ENCODE measurements at places on chromosomes 6 and 20. TPM values are rescaled to one million over a fixed set of nuclear protein-coding genes. Genes with fewer than 3 reads are reported as not detected.

SOBP gene
- total RNA-seq, result 0.05 TPM

C6orf132 gene
- total RNA-seq, result 0.17 TPM

HTR1E gene
- not detected for total RNA-seq

DEF6 gene
- total RNA-seq, result 82.3 TPM

OR2J3 gene
- not detected for total RNA-seq

KCNQ2 gene
- total RNA-seq, result not detected

RSPH3 gene
- total RNA-seq, result 2.4 TPM

TNFRSF6B gene
- not detected for total RNA-seq

PPP1R11 gene
- total RNA-seq, result 82.0 TPM

SLC35D3 gene
- not detected for total RNA-seq

HUS1B gene
- total RNA-seq, result 7.8 TPM

PDE7B gene
- 0.14 TPM for total RNA-seq

PPP1R3G gene
- total RNA-seq, result 0.05 TPM

RANBP9 gene
- 49.2 TPM for total RNA-seq

SOX18 gene
- total RNA-seq, result not detected

VGLL2 gene
- total RNA-seq, result not detected

LST1 gene
- total RNA-seq, result 15.5 TPM

IMPG1 gene
- not detected for total RNA-seq

UTRN gene
- total RNA-seq, result 219 TPM

TTBK1 gene
- total RNA-seq, result 0.81 TPM

FAM110A gene
- 58.2 TPM for total RNA-seq

KCNQ5 gene
- 13.3 TPM for total RNA-seq

TAP2 gene
- 220 TPM for total RNA-seq

PI16 gene
- not detected for total RNA-seq

CDH4 gene
- not detected for total RNA-seq

RIPOR2 gene
- 88.4 TPM for total RNA-seq

PAX1 gene
- not detected for total RNA-seq

SGK2 gene
- total RNA-seq, result 0.57 TPM

RSPH4A gene
- 0.24 TPM for total RNA-seq

OR2H2 gene
- total RNA-seq, result not detected

SLC17A1 gene
- total RNA-seq, result not detected

VSX1 gene
- not detected for total RNA-seq

COL21A1 gene
- total RNA-seq, result not detected

TSBP1 gene
- total RNA-seq, result not detected

FAM83C gene
- total RNA-seq, result not detected

NRSN2 gene
- 3.6 TPM for total RNA-seq

RNF8 gene
- 27.3 TPM for total RNA-seq

DZANK1 gene
- total RNA-seq, result 6.5 TPM

ZSCAN9 gene
- 13.1 TPM for total RNA-seq

CD83 gene
- total RNA-seq, result 124 TPM

SAPCD1 gene
- 9.2 TPM for total RNA-seq

HCRTR2 gene
- not detected for total RNA-seq

BTN1A1 gene
- not detected for total RNA-seq

PSORS1C2 gene
- not detected for total RNA-seq

All from natural killer cell treated with Interleukin-12 subunit alpha and Interleukin-12 subunit beta and Interleukin-15 and Interleukin-18, amount 100 ng/mL, for 72 hours (primary cell).